ENCODE measurements at places on chromosomes 12 and 14.

DNA sequence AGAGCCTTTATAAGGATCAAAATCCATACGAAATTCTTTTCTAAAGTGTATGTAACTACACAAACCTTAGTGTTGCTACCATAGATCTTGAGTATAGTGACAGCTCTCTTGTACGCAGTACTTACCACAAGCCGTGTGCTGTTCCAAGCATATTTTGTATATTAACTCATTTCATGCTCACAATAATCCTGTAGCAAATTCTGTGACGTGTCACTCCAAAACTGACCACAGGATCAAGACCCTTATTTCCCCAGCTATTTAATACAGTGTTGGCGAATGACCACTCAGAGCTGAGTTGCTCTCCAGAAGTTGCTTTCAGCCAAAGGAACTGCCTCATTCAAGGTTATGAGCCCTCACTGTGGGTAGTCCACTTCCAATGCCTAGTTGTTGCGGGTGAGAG is 169.8 kb downstream of the BTG1 start:
- DNase-seq, result no peak

- no peak for DNase-seq
These were observed 34.7 kb upstream of the RTRAF start for GRCh38 chr14:51954657-51955056.

GRCh38 chr12:57225680-57226210 is 3.8 kb upstream of the SHMT2 start:
- no peak for DNase-seq

DNA sequence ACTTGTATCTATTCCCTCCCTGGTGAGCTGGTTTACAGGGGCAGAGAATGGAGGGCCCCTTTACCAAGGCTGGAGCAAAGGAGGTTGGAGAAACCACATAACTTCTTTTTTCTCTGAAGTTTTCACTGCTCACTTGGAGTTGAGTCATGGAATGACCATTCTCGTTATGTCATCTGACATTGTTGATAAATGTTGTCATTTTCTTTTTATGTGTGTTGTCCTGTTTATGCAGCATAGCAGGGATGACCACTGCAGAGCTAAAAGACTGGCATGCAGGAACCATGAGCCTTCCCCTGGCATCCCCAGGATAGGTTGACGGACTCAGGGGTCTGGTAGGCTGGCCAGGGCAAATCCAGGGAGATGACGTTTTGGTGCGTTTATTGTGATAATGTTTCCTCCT is 256.8 kb upstream of the DDHD1 start:
- no peak for DNase-seq

DNA sequence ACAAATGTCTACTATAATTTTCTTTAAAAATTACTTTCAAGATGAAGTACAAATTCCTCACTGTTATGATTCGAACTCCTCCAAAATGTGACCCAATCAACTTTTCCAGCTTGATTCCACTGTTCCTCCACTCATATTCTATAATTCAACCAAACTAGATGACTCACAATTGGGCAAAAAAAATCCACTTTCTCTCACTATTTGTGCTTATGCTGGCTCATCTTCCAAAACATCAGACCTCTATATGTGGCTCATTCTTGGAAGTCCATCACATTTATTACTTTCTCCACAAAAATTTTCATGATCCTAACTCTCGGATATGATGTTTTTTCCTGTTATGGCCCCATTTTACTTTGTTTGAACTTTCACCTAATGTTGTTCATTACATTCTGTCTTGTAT is 26.9 kb upstream of the RXYLT1 start:
- DNase-seq, result no peak

GRCh38 chr14:50363714-50364111 is 33.0 kb downstream of the CDKL1 start:
- DNase-seq, result peak; percentile 18

GRCh38 chr12:52965337-52965731 is 16.4 kb downstream of the KRT18 start:
- no peak for DNase-seq

GRCh38 chr12:90515199-90516175 is 439.5 kb downstream of the CCER1 start:
- no peak for DNase-seq

Measured in stimulated activated CD4-positive, alpha-beta T cell treated with anti-CD3 and anti-CD28 coated beads, TNF-alpha, amount 100 ng/mL, for 4 hours (primary cell).